ENCODE measurements at places on chromosomes 3 and 15. TPM values are rescaled to one million over a fixed set of nuclear protein-coding genes. Genes with fewer than 3 reads are reported as not detected.

Gene DAZL
- polyA plus RNA-seq, result not detected

Gene NR2E3
- not detected for polyA plus RNA-seq

Gene MYO5C
- polyA plus RNA-seq, result 0.75 TPM

Gene KCNH8
- polyA plus RNA-seq, result not detected
